ENCODE measurements at places on chromosomes 2 and 18.

GRCh38 chr2:172673056-172673683, 62.5 kb upstream of the RAPGEF4 start:
- no peak for DNase-seq

- DNase-seq: peak; percentile 75
Measured at GRCh38 chr2:120246546-120247300, 5.9 kb upstream of the RALB start.

- no peak for DNase-seq
Measured at GRCh38 chr2:84735389-84735788, 145.5 kb downstream of the TRABD2A start.

DNA sequence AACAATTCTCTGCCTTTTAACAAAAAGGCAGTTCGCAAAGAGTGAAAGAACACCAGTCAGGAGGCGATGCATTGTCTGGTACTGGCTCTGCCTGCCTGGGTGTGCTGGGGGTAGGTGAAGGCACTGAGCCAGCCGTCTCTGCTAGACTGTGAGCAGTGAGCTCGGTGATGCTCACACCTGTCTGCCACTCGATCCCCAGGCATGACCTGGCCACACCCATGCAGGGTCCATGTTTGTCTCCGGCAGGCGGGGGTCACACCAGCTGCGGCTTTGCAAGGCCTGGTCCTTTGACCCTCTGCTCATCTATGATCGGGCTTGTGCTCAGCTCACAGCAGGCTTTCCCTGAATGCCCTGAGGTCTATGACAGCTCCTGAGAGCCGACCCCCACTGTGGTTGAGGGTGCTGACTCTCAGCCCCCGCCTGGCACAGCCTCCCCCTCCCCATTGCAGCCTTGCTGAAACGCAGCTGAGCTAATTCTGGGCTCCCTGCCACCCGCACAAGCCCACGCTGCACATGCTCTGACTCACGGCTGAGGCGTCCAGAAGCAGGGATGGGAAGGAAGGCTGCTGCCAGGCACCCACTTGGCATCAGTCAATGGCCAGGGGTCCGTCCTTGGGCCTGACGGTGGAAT, 23.7 kb downstream of the CRACDL start:
- DNase-seq: peak; percentile 95

DNA sequence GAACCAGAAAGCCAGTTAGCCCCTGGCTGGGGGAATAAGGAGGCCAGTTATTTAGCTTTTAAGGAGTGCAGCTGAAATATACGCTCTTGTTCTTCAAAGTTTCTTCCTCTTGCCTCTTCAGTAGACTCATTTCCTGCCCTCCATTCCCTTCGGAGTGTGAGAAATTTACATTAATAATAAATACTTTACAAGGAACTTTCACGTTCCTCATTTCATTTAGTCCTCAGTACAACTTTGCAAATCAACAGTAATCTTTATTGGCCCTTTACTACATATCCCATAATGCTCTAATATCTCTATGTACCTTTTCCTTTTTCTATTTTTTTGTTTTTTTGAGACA, 15.6 kb downstream of the PLCD4 start:
- no peak for DNase-seq

GRCh38 chr2:143582046-143582747, 453.0 kb downstream of the ARHGAP15 start:
- DNase-seq: no peak

GRCh38 chr2:222912117-222912516, 51.3 kb downstream of the ACSL3 start:
- DNase-seq: no peak

DNA sequence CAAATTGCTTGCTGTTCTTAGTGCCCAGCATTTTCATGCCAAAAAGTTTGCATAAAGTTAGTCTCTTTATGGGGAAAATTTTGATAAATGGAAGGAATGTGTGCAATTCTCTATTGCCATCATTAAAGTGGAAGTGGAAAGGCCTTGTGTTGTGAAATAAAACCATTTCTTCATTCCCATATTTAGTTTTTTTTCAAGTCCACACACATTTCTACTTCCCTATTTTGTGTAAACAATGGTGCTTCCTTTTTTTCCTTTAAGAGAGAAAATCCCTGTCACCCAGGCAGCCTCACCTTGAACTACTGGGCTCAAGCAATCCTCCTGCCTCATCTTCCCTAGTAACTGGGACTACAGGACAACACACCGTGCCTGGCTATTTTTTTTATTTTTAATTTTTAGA, 42.3 kb upstream of the NCOA1 start:
- DNase-seq: no peak

GRCh38 chr2:1723397-1724042, 20.8 kb downstream of the PXDN start:
- DNase-seq: no peak

DNA sequence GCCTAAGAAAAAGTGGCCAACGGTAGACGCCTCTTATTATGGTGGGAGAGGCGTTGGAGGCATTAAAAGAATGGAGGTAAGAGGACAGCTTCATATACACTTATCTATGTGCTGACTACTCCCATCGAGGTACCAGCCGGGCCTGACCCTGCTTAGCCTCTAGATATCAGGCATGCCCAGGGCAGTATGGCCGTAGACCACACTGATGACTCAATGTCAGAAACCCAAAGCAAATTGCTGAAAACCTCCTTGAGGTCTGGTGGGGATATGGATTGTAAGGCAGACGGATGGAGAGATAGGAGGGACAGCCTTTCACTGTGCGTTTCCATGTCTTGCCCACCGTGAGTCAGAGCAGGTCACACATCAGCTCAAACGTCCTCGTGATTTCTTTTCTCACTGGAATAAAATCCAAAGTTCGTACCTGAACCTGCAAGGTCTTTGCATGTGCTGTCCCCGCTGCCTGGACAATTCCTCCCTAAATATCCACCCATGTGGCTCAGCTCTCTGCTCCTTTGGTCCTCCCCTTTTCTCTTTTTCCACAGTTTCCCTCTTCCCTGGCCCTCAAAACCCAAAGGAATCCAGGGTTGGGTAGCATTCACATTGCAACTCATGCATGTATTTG, 168.9 kb downstream of the ANTXR1 start:
- DNase-seq: no peak

DNA sequence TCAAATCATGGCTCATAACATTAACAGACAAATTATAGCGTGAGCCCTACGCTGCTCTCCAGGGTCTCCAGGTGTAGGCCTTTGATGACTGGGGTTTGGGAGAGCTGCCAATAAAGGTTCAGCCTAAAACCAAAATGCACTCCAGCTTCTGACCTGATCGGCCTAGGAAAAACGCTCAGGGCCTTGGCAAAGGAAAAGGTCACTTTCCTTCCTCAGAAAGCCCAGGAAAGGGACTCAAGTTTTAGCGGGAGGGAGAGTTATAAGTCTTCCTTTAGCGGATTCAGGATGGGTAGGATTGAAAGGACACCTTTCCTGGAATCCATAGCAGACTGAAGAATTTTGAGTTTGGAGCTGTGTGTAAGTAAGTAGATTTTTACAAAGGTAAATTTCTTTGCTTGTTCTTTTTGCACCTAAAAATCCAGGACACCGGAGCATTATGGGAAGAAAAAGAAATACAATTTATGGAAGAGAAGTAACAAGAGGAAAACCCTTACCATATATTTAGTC, 8.8 kb downstream of the EVX2 start:
- DNase-seq: no peak

DNA sequence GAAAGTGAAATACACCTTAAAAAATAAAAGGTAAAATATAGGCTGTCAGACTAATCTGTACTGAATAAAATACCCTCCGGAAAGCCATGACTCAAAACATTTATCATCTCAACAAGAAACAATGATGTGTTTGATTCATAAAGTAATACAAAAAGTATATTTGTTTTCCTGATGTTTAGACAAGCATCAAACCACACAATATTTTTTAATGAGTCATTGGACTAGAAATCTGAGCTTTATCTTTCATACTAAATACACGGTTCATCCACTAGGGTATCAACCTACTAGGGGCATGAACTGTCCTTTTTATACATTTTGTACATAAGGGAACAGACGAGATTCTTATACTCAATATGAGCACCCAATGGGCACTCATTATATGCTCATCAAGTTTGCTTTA, 31.3 kb downstream of the CD226 start:
- no peak for DNase-seq

DNA sequence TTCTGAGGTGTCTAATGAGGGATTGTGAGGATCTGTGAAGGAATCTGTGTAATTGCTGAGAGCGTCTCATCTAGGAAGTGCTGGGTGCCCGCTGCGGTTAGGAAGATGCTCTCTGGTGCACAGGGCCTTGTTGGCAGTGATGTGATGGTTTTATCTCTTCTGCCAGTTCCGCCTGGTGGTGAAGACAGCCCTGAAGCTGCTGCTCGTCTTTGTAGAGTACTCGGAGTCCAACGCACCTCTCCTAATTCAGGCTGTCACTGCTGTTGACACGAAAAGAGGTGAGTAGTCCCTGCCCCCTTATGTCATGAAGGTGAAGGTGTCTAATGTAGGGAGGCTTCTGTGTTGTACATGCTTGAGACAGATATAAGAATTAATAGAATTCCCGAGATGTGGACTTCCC, 234.2 kb downstream of the TPGS2 start:
- no peak for DNase-seq

DNA sequence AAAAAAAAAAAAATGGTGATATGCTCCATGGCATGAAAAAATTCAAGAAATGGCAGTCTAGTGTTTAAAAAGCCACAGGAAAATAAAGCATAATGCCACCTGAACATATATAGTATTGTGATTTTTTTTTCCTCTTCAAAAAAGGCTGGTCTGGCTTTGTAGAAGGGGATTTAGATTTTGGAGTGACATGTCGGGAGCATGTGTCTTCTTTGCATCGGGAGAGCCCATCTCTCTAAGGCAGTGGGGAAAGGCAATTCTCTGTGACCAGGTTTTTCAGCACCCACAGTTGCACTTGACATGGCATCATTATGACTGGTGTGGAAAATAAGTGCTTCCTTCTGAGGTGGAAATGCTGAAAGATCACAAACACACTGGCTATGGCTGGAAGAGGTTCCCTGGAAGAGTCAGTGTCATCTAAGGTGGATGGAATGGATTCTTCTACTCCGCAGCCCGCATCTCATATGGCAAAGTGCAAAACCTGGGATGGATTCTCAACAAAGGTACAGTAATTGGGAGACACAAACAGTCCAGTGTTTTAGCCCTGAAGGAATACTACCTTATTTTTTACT, 172.5 kb downstream of the AGAP1 start:
- DNase-seq: peak; percentile 79

DNA sequence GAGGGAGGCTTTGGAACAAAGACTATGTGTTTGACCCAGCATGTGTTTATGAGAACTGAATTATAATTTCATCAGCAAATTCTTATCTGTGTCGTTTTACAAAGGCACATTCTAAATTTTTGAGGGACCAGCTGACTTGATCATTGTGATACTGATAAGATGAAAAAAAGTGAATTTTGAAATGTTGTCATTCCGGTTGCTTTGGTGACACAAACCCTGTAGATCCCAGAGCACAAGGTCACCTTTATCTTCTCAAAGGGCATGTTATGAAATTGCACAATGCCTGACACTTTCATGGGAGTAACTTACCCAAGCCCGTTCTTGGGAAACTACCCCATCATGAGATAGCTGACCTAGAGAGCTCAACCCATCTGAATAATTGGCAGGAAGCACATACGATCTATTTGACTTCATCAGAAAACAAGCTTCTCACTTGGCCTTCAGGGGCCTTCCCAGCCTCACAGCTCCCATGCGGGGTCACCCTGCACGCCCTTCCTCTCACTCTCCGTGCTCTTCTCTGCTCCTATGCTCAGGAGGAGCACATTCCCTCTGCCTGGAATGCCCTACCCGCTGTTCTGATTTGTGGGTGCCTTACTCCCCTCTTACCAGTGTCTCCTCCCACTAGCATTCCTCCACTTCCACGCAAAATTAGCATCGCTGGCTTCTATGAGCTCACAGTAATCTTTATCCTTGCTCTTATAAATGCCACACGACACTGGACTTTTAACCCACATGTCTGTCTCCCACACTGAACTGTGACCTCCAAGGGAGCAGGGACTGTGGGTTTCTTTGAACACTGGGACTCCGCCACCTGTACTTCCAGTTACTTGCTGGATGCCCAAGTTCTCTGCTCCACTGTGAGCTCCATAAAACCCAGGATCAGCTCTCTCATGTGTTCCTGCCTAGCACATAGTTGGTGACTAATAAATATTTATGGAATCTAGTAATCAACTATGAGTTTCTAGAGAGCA, 555.8 kb upstream of the ID2 start:
- DNase-seq: no peak

- no peak for DNase-seq
Measured at GRCh38 chr2:171923206-171923605, 945 bp downstream of the HAT1 start.

DNA sequence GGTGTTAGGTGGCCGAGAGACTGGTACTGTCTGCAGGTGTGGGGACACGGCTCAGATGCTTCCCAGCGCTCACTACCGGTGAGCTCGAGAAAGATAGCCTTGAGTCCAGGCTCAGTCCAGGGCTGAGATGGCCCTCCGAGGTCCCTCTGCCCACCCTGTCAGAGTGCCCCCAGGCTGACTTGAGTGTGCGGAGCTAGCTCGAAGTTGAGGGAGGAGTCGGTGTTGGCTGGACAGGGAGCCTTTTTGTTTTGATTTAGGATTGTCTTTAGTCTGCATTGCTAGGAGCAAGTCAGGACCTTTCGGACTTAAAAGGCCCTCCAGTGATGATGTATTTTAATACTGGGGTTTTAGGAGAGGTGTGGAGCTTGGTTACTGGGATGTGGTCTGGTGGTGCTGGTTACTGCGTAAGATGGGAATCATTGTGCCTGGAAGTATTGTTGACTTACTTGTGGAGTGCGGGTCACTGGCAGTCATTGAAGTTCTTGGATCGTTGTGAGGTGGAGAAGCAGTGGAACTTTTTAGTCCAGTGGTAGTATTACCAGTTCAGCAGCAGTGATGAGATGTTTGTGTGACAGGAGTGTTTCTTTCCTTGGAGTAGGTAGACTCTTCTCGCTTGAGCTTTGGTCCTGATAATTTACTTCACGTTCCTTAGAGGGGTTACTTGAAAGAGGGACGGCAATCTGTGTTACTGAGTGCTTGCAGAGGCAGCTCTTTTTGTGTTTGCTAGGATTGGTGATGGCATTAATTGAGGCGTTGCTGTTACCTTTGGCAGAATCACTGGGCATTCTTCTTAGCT, 633 bp downstream of the KIAA1328 start:
- DNase-seq: peak; percentile 39

DNA sequence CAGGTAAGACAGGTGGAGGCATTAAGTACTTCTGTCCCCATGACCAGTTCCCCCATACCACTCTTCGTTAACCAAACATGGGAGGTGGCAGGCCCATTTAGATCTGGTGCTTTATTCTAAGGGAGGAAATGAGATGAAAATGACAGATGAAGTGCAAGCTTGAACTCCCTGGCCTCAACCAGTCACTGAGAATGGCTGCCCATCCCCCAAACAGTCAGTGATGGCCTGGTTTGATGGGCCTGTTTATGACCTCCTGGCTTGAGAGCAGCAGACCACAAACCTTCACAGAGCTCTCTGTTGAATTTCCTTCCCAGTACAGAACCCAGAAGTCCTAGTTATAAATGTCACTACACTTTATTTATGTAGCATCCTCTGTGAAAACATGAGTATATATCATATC, 31.1 kb downstream of the EPAS1 start:
- no peak for DNase-seq

GRCh38 chr2:42787424-42787787, 5.0 kb downstream of the HAAO start:
- no peak for DNase-seq
